ENCODE measurements at places on chromosomes 13 and 19.

DNA sequence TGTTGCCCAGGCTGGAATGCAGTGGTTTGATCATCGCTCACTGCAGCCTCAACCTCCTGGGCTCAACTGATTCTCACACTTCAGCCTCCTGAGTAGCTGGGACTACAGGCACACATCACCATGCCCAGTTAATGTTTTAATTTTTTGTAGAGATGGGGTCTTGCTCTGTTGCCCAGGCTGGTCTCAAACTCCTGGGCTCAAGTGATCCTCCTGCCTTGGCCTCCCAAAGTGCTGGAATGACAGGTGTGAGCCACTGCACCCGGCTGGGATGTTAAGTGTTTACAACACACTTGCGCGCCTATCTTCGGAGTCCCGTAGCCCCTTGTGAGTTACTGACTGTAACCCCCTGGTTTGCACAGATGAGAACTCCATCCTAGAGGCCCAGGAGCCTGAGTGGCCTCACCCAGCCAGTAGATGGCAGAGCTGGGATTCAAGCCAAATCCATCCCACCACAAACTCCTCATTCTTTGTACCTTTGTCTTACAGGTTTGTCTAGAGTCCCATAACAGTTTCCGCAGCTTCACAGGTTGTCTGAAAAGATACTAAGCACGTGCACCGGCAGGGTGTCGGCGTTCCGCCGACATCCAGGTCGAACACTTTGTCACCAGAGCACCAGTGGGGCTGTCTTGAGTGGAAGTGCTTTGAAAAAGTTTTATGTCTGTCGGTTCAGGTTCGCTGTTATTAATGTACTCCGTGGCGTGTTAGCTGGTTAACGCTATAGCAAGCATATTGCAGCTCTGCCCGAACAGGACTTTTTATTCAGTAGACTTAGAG is 14.7 kb downstream of the MAG start:
- no peak for DNase-seq

GRCh38 chr13:27450921-27451471 is 632 bp upstream of the MTIF3 start:
- DNase-seq = no peak

GRCh38 chr13:111536075-111536642 is 215.7 kb downstream of the TEX29 start:
- DNase-seq = no peak

GRCh38 chr13:103539265-103539664 is 473.0 kb upstream of the SLC10A2 start:
- DNase-seq = no peak

- DNase-seq = no peak
These were observed 144.4 kb downstream of the ZNF675 start for GRCh38 chr19:23542562-23542961.

DNA sequence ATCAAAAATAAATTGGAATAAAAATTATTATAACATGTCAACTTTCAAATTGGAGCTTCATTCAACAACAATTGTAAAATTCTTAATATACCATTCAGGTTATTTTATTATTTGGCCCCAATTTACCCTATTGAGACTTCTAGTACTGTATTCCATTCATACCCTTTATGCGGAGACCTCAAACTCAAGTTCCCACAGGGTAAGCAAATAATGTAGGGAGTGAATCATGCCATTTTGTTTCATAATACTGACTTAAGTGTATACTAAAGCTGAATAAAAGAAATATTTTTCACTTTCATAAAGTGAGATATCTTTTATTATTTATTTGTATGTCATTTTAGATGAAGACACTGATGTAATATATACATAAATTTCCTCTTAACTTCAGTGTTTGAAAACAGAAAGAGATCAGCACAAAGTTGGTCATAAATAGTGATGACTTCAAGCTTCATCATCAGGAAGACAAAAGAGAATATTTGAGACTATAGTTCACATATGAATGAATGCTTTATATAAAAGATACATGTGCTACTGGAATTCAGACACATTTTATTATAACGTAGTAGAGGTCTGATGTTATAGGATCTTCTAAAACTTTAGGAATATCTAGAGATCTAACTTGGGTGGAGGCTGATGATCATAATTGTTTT is 894.4 kb upstream of the PCDH9 start:
- no peak for DNase-seq
